ENCODE measurements at places on chromosomes 5 and 9.

DNA sequence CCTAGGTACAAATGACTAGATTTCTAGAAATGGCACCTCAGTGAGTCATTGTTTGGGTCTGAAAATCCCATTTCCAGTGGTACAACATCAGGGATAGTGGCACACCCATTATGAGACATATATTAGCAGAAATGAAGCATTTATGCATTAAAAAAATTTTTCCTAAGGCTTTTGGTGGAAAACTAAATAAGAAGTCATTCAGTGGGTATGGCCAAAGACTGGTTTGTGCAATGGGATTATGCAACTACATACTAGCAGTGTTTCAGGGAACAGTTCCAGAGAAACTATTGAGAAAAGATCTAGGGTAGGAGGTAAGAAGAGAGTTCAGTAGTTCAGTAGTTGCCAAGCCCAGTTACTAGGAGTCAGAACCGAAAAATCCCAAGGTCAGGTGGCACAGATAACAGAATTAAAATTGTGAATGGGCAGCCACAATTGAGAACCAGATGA, 106.5 kb upstream of the HAPLN1 start:
- no peak for DNase-seq

- DNase-seq, result no peak
These were observed 55.9 kb downstream of the ADRB2 start for GRCh38 chr5:148882332-148882731.

DNA sequence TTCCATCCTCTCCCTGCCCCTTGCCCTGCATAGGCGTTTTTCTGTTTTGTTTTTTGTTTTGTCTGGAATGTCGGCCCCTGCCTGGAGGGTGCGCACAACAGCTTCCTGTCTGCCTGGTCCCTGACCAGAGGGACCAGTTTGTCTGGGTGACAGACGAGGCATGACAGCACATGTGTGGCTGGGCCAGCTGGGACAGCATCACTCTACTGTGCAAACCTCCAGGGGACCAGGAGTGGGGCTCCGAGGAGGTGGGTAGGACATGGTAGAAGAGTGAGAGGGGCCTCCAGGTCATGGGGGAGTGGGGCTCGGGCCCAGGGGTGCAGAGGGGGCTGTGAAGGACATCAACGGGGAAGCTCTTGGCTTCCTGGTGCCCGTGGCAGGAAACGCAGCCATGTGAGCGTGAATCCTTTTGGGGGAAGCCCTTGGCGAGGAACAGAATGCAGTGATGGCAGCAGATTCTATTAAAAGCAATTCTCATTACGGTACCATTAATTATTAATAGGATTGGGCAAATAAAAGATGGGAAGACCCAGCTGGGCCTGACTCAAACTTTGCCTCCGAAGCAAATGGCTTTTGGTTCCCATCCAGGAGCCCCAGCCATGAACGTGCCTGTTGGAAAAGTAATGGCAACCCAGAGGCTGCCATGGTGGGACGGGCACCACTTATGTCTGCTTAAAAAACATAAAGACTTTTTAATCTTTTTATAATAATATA, 184.4 kb upstream of the IER5L start:
- no peak for DNase-seq

- DNase-seq, result no peak
These were observed 7.8 kb downstream of the FAM81B start for GRCh38 chr5:95398989-95399388.

- no peak for DNase-seq
These were observed 99.4 kb downstream of the INSL6 start for GRCh38 chr9:5085993-5086392.

- DNase-seq, result no peak
These were observed 42.1 kb upstream of the TMOD1 start for GRCh38 chr9:97459326-97459725.

DNA sequence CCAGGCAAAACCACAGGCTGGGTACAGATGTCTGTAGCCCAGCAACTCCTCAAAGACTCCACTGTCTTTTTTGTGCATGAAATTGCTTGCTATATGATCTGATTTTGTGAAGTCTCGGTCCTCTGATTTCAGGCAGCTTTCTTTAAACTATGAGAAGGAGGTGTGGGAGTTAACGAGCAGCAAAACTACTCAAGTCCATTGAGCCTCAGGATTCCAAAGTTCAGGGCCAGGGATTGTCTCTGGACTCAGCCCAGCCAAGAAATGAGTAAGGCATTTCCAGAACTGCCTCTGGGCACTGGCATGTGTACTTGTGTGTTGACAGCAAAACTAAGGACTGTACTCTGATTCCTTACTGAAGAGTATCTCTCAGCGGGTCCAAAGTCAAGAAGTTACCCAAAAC, 53.4 kb upstream of the GLIS3 start:
- DNase-seq, result no peak

DNA sequence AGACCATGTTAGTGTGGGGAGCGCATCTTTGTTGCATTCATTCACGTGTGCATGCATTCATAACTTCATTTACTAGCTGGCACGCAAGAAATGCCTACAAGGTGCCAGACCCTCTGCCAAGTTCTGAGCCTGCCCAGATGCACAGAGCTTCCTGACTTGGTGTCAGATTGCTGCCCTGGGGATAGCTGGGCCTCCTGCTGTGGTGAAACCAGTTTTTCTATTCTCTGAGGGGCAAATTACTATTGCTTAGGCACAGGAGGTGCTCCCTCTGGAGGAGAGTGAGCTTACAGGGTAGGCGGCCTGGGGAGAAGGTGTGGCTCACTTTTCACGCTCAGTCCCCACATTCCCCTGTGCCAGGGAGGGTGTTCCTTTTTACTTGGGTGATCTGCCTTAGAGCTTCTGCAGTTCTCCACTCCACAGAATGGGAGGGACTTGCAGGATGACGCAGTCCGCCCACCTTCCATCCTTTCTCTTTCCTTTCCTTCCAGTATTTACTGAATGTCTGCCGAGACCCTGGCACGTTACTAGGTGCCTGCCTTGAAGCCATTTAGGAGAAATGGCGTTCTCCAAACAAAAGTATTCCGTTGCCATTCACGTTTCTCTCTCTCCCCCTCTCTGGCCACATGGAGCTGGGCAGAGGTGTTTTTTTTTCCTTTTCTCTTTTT, 27.9 kb upstream of the CTNNA1 start:
- peak; percentile 39 for DNase-seq

DNA sequence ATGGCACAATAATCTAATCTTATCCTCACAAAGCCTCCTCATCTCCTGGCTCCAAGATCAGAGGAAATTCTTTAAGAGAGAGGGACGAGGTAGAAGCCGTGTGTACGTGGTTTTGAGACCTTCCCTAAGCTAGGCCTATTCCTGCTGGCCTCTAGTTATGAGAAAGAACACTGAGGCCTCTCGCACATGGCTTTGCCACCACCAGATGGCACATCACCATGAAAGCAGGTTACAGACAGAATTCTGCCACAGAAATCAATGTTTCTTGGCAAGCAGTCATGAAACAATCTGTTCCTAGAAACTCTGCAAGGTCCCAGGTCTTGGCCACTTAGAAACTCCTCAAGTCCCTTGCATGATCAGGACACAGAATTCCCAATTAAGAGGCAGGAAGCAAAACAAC, 268.2 kb upstream of the TAS2R1 start:
- DNase-seq, result peak; percentile 13

- no peak for DNase-seq
These were observed 650.0 kb upstream of the SGCD start for GRCh38 chr5:155676967-155677366.

- no peak for DNase-seq
These were observed 87.5 kb downstream of the KLHL3 start for GRCh38 chr5:137648361-137648760.

DNA sequence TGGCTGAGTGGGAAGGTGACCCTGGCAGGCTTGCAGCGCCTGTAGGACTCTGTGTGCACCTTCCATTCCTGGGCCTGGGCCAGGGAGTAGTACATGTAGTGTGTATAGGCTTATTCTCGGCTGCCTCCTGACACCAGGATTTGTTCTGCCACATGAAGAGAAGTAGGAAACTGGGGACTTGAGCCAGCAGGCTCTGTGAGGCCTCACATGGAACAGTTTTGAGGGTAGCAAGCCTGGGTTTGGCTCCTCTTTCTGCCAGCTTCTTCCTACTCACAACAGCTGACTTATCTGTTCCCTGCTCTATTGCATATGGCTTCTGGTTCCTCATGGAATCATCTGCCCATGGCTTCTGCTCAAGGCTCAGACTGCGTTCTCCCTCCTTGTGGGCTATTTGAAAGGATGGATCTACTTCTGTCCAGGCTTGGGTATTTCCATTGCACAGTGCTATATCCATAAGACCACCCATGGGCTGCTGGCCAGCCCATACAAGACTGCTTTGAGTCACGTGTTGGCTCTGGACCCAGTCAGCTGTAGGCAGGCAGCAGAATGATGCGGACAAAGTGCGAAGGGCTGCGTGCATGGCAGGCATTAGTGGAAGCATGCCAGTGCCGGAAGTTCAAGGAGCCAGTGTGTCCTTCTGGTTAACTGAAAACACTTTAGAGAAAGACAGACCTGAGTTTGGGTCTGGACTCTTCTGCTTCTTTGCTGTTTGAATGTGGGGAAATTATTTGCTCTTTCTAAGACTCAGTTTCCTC, 11.0 kb upstream of the INSYN2B start:
- DNase-seq, result no peak

GRCh38 chr9:121703014-121703734, 51.7 kb downstream of the DAB2IP start:
- no peak for DNase-seq

DNA sequence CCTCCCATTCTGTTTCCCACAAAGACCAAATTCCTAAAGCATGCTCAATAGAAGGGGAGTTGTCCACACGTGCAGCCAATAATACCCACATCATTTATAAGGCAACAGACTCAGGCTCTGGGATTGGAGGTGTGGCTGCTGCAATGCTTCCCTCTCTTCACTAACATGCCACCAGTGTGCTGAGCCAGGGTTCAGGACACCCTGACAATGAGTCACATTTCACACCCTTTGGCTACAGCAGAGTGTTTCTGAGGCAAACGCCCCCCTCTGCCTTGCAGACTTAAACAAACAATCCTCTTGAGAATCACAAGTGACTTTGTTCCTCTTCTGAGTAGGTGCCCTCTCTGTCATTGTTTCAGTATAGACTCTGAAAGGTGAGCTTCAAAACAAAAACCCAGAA, 189.3 kb upstream of the TLE4 start:
- no peak for DNase-seq

GRCh38 chr5:71830681-71831539, 111.8 kb downstream of the CARTPT start:
- DNase-seq, result no peak

DNA sequence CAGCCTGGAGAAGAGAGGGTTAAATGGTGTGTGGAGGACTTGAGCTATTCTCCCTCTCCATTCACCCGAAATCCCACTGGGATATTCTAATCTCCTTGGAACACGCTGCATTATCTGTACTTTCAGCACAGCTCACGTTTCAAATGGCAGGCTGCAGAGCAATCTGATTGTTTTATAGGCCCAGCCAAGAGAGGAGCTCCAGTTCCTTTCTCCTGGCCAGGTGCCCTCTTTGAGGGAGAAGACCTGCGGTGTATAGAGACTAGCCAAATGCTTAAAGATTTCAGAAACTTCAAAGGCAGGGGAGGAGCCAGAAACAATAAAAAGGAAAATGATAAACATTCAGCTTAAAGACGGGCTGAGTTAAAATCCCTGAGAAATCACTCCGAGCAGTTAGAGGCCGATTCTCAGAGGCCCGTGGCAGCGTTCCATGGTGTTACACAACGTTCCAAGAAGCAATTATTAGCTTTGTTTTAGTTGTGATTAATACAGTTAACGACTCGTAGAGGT, 564.0 kb upstream of the KLF4 start:
- no peak for DNase-seq

GRCh38 chr5:58893551-58893950, 310.7 kb downstream of the RAB3C start:
- no peak for DNase-seq

DNA sequence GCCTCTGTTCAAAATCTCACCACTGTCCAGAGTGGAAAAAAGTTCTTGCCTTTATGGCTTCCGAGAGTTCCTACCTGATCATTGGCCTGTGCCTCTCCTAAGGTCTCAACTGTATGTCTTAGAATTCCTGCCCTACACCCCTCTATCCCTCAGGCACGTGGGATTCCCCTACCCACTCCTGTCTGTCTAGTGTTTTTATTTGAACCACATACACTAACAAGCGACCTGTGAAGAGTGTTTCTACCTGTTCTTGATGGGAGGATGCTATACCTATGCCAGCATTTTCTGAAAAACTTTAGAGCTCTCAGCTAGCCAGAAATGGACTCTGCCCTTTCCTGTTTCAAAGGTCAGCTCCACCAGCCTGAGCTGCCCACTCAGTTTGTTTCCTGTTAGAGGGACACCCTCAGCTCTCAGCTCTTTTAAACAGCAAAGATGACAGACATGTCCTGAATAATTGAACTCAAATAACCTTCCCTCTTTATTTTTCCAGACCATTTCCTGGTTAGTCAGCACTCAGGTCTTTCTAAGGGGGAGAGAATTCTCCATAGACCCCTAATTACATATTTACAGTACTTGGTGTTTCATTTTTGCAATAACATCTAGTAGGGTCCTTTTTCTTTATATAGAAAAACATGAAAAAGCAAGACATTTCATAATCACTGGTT, 214.8 kb downstream of the AOPEP start:
- no peak for DNase-seq

DNA sequence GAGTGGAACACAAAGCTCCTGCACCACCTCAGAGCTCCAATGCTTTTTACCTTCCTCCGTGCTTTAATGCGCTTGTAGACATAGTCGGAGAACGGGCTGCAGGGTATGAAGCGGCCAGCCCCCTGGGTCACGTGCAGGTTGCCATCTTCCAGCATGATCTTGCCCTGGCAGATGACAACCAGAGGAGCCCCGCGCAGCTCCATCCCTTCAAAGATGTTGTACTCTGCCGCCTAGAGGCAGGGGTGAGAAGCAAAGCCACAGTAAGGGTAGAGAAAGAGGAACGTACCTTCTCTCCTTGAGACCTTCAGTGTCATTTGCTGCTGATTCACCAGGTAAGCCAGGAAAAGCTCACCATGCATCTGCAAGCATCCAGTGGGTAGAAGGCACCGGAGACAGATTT, 112.3 kb downstream of the DPYSL3 start:
- no peak for DNase-seq

DNA sequence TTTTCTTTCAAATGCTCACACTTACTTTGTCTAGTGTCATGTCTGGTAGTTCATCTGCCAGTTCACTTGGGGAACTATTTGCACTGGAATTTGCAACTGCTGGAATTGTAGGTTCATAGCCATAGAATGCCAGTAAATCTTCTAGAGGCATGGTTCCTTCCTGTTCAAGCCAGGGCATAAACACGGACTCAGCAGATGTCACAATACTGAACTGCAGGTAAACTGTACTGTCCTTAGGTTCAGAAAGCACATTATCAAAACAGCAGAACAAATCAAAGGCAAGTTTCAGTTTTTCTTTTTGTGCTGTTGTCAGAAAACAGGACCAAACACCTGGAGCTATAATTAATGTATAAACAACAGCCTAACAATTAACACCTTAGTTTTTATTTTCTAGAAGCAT, 13.1 kb downstream of the MIER3 start:
- no peak for DNase-seq

Measured in frontal cortex (tissue), 4 donors.